Suprapubic skin (tissue), 4 donors: ENCODE measurements at places on chromosomes 5 and 9. TPM values are rescaled to one million over a fixed set of nuclear protein-coding genes. Genes with fewer than 3 reads are reported as not detected.

The IL9 gene
- total RNA-seq, result not detected

The NR5A1 gene
- total RNA-seq, result not detected

The ANKRD34B gene
- not detected for total RNA-seq

The DNAI1 gene
- not detected for total RNA-seq

GRCh38 chr9:110828264-110828663 lies 159.7 kb downstream of the MUSK start:
- no peak for DNase-seq

DNA sequence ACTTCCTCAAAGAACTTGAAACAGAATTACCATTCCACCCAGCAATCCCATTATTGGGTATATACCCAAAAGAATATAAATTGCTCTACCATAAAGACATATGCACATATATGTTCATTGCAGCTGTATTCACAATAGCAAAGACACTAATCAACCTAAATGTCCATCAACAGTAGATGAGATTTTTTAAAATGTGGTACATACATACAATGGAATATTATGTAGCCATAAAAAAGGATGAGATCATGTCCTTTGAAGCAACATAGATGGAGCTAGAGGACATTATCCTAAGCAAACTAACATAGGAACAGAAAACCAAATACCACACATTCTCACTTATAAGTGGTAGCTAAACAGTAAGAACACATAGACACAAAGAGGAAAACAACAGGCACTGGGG lies 28.1 kb upstream of the ZNF462 start:
- no peak for DNase-seq

DNA sequence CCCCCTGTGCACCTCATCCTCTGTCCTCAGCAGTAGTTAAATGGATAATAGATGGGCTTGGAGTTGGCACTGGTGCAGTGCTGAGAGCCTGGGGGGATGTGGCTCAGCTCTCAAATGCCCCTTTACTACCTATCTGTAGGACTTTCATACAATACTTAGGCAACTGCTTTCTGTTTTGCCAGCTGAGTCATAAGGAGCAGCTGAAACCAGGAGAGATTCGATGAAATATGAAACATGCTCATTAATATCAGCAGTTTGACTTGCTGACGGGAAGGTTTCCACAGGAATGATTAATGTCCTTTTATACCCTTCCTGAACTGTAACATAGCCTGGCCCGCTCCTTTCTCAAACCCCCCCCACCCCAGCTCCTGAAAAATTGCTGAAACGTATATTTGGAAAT lies 142.6 kb downstream of the SAXO1 start:
- no peak for DNase-seq

GRCh38 chr5:92019376-92019990 lies 636.4 kb upstream of the ARRDC3 start:
- DNase-seq, result no peak

- no peak for DNase-seq
Observed at GRCh38 chr9:127493592-127494303, 42.4 kb downstream of the LRSAM1 start.

DNA sequence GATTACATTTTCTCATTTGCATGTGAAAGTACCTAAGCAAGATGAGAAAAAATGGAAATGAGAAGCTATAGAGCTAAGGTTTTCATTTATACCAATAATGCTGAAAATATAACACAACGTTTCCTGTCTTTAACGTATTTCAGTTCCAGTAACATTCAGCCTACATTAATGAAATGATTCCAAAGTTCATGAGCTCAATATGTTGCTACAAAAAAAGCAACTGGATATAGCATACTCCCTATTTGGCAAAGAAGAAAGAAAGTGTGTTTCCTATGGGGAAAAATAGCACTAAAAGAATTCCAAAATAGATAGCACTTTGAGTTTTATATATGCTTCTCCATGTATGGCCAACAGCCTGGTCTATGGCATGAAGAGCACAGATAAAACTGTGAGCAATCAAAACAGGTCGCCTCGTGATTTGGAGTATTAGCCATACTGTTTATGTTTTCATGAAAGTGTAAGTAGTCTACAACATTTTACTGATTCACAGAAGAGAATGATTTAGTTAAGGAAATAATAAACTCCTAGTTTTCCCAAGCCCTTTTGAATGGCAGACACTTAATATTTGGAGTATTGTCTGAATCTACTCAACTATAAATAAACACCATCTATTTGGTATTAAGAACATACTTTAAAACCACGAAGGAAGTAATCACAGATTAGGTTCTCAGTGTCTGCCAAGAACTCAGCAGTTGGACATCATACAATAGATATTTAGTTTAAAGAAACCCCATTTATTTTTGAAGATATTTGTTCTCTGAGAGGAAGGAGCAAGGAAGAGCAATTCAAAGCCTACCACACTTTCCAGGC lies 258.7 kb upstream of the RASA1 start:
- DNase-seq, result no peak

DNA sequence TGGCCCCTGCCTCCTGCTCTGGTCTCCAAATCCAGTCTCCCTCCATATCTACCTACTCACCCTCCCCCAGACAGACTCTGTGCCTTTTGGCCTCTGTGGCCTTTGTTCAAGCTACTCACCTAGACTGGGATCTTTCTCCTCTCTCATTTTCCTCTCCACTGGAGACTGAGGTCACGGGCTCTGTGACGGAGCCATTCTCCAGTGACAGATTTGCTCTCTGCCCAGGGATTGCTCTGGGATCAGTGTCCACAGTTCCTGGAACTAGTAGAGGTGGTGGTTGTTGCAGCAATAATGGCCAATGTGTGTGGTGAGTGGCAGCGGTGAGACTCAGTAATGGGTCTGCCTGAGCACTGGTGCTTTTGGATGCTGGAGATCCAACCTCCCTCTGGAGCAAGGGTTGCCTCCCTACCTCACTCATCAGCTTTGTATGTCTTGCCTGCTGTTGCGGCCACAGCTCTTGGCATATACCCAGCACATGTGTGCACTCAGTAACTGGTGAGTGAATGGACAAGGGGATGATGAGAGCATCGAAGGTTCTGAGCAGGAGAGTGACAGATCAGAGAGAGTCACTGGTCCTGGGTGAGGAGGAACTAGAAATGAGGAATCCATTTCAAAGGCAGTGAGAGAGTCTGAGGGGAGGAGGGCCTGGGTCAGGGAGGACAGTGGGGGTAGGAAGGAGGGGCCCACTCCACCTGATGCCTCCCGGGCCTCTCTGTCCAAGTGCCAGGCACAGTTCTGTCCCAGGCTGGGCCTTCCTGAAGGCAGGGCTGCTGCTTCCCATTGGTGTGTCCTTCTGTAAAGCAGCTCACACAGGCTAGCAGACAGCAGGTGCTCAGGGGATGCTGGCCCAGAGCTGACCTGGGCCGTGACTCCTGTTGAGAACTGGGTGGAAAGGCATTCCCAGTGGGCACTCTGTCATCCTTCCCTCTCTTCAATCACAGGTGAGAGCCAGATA lies 96.5 kb upstream of the PITX1 start:
- DNase-seq, result no peak

- DNase-seq, result no peak
Observed at GRCh38 chr9:135147474-135147805, 60.0 kb downstream of the OLFM1 start.

- no peak for DNase-seq
Observed at GRCh38 chr9:20663133-20663532, 20.9 kb upstream of the FOCAD start.

DNA sequence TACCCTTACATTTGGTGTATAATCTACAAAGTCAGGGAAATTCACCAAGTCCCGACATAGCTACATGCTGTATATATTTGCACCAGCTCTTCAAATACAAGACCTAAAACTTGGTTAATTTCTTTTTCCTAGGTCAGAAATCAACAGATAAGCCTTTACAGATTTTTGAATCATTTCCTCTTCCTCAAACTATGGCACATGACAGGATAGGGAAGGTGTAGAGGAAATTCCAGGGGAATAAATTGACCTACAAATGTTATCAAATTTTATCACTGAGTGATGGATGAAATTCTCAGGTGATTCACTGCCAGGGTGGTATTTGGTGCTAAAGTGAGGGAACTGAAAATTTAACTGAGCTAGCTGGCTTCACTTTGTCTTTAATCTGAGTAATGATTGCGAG lies 360.0 kb downstream of the BNC2 start:
- no peak for DNase-seq
